Muscle of leg (tissue), 16 donors: ENCODE measurements at places on chromosomes 12 and 14. TPM values are rescaled to one million over a fixed set of nuclear protein-coding genes. Genes with fewer than 3 reads are reported as not detected.

DNA sequence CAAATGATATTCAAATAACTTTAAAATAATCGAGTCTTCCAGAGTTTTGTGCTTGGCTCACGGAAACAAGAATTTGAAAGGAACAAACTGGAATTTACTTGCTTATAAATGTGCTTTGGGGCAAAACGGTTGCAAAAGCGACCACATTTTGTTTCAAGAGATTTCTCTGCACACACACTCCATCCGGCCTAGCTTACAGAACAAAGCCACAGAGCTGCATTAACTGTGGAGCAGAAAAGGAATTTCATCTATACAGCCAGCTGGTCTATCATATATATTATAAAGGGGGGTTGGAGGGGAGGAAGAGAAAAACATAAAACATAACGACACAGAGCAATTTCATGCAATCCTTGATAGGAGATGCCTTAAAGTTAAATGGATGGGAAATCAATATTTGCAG is 153.0 kb downstream of the MYRFL start:
- DNase-seq: peak; percentile 41

GRCh38 chr12:131867471-131867870 is 27.0 kb upstream of the ULK1 start:
- no peak for DNase-seq

GRCh38 chr14:90564496-90564895 is 167.7 kb downstream of the CALM1 start:
- DNase-seq: no peak

DNA sequence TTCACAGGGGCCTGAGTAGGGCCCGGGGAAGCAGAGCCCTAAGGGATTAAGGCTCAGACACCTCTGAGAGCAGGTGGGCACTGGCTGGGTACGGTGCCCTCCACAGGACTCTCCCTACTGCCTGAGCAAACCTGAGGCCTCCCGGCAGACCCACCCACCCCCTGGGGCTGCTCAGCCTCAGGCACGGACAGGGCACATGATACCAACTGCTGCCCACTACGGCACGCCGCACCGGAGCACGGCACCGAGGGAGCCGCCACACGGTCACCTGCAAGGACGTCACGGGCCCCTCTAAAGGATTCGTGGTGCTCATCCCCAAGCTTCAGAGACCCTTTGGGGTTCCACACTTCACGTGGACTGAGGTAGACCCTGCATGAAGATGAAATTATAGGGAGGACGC is 7.1 kb downstream of the LTBR start:
- DNase-seq: no peak

EID3 gene
- polyA plus RNA-seq: 4.2 TPM

GRCh38 chr14:100677554-100678468 is 48.9 kb upstream of the DLK1 start:
- DNase-seq: peak; percentile 99

- DNase-seq: peak; percentile 93
Measured at GRCh38 chr12:93895089-93895445, 217.9 kb downstream of the CRADD start.

- peak; percentile 59 for DNase-seq
Measured at GRCh38 chr14:100403105-100403504, 80.0 kb downstream of the SLC25A47 start.

TTC8 gene
- polyA plus RNA-seq: 14.4 TPM

DNA sequence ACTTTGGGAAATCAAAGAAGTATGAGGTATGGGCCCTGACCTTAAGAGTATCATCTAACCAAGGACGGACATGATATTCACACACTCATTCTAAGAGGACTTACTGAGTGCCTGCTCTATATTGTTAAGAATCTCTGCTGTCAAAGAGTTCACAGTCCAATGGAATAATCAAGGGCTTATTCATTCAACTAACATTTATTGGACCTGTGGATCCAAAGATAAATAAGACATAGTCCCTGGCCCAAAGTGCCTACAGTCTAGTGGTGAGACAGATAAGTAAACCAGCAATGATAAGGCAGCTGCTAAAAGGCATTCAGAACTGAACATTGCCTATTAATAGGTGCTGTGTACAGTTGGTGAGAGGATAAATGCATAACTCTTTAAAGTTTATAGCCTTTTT is 11.0 kb downstream of the WDR20 start:
- peak; percentile 14 for DNase-seq

GRCh38 chr12:131363393-131363792 is 347.5 kb upstream of the SFSWAP start:
- DNase-seq: no peak

DNA sequence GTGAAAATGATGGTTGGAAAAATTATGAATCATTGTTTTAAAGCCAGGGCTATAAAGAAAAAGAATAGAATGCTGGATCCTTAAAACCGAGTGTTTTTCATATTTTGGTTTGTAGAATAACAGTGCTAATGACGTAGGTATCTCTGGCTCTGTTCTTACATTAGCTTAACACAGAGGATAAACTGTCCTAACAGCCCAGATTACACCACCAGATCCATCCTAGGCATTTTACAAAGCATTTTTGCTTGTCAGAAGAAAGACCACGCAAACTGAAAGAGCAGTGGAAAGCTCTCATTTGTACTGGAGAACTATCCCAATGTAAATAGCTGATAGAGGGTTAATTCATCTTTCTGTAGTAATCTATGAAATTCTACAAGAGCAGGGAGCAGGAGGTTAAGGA is 13.6 kb downstream of the IFT81 start:
- no peak for DNase-seq
